Activated T-helper 1 cell treated with anti-CD3 and anti-CD28 coated beads, Interleukin-2, amount 50 U/mL, for 16 hours (primary cell): ENCODE measurements at places on chromosomes 2 and 18.

GRCh38 chr2:16134436-16135165, 194.3 kb downstream of the MYCN start:
- DNase-seq = no peak

GRCh38 chr2:165886487-165887146, 67.0 kb downstream of the TTC21B start:
- no peak for DNase-seq

GRCh38 chr18:44258576-44258975, 422.1 kb upstream of the SETBP1 start:
- DNase-seq = no peak

DNA sequence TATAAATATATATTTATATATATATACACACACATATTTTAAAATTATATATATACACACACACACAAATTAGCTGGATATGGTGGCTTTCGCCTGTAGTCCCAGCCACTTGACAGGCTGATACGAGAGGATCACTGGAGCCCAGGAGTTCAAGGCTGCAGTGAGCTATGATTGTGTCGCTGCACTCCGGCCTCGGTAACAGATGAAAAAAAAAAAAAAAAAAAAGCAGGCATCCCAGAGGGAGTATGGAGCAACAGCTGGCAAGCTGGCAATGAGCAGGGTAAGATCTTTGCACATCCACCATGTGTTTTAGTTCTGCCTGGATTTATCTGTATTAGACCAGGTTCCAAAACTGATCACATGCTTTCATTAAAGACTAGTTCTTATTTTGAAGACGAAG, 170.1 kb downstream of the MAP2 start:
- no peak for DNase-seq

DNA sequence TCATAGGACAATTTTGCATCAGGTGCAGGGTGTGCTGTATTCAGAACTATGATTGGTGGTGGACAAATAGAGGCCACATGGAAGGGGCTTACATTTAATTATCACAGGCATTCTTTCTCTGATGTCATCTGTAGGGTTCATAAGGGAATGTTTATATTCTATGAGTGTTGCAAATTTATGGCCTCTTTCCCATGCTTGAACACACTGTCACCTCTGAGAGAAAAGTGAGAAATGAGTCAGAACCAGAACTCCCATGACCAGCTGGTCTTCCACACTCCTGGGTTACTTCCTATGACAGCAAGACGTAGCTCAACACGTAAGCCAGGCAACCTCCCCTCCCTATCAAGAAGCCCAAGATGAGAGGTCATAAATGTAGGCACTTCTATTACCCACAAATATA, 310.8 kb downstream of the PIEZO2 start:
- no peak for DNase-seq

DNA sequence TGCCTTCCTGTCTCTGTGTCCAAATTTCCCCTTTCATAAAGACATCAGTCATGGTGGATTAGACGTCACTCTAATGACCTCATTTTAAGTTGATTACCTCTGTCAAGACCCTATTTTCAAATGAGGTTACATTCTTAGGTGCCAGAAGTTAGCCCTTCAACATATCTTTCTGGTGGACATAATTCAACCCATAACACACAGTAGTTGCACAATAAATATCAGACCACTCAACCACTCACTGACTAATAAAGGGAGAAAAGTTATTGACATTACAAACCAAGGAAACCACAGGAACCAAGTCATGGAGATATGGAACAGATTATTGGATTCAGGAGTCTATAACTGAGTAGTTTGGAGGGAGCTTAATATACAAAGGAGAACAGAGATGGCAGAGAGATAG, 377.4 kb upstream of the ACVR2A start:
- no peak for DNase-seq

- no peak for DNase-seq
These were observed 57.8 kb downstream of the FASTKD2 start for GRCh38 chr2:206823178-206823577.

DNA sequence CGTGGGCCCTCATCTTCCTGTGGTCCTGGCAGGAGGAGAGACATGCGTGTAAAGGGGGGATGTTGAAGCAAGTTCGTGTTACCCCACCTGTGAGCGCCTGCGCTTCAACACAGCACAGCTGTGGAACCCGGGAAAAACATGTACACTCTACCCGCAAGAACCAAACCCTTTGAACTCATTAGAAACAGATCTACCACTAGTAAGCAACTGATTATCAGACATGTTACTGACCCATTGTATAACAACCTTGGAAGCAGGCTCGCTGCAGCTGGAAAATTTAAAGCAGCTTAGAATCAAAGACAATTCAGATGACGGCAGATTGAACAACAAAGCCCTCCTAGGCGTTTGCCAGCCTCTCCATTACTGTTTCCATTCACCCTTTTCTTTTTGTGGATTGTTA, 771.7 kb upstream of the SALL3 start:
- no peak for DNase-seq

DNA sequence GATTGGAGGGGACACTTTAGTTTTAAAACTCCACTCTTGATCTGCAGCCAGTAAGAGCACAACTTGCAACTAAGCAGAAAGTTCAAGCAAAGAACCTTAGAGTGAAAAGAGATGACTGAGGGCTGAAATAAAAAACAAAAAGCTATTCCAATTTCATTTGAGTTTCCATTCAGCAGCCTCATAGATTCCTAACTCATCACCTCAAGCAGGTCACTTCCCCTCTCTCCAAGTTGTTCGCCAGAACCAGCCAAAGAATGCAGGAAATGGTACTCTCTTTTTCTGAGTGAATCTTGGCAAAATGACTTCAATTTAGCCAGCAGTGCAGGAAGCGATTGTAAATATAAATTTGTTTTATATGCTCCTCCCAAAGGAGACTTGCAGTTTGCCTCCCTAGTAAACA, 213.3 kb downstream of the SETBP1 start:
- no peak for DNase-seq

- DNase-seq = no peak
These were observed 67.0 kb downstream of the SP3 start for GRCh38 chr2:173898178-173898668.

GRCh38 chr2:221176667-221177066, 395.4 kb downstream of the EPHA4 start:
- no peak for DNase-seq

- DNase-seq = no peak
These were observed 4.1 kb upstream of the CD8A start for GRCh38 chr2:86794861-86795260.

- DNase-seq = no peak
These were observed 74.5 kb downstream of the MEX3C start for GRCh38 chr18:51123046-51123395.

DNA sequence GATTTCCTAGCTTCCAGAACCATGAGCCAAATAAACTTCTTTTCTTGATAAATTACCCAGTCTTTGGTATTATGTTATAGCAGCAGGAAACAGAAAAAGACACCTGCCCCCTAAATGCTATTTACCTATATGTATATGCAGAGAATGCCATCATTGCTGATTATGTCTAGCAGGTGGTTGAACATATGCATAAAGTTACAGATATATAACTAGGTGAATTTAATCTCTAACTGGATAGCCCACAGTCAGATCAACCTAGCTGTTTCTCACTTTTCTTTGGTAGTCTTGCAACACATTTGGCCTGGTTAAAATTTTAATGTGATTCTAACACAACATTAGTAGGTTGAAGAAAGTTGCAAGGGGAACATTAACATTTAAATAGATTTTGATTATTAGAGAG, 7.1 kb upstream of the CERS6 start:
- no peak for DNase-seq

- DNase-seq = no peak
These were observed 392.1 kb upstream of the HS6ST1 start for GRCh38 chr2:128710729-128711128.

GRCh38 chr18:23837591-23837990, 148.3 kb downstream of the LAMA3 start:
- no peak for DNase-seq

GRCh38 chr18:2847317-2848246, 776 bp downstream of the EMILIN2 start:
- DNase-seq = no peak

GRCh38 chr2:30899516-30900054, 92.3 kb upstream of the CAPN13 start:
- no peak for DNase-seq

- no peak for DNase-seq
These were observed 59.3 kb upstream of the CCDC68 start for GRCh38 chr18:55018602-55019001.

GRCh38 chr2:20916604-20917286, 93.8 kb upstream of the LDAH start:
- DNase-seq = no peak

GRCh38 chr2:11515490-11515981, 18.3 kb upstream of the GREB1 start:
- DNase-seq = no peak

GRCh38 chr18:74453016-74453566, 4.0 kb downstream of the DIPK1C start:
- DNase-seq = no peak

GRCh38 chr18:48927286-48928080, 23.3 kb downstream of the SMAD7 start:
- DNase-seq = no peak

GRCh38 chr18:55102501-55102900, 143.2 kb upstream of the CCDC68 start:
- DNase-seq = no peak

- DNase-seq = no peak
These were observed 106.7 kb upstream of the PGAP1 start for GRCh38 chr2:197033222-197033621.

DNA sequence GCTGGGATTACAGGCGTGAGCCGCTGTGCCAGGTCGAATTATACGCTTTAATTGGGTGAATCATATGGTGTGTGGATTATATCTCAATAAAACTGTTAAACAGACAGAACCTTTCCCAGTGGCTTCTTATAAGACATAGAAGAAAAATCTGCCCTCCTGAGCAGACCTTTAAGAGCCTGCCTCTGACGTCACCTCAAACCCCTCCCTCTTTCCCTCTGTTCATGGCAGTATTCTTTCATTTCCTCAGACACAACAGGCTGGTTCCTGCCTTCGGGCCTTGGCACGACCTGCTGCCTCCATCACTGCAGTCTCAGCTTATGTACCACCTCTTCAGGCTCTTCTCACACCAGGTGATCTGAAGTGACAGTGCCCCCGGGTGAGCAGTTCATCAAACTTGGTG, 14.0 kb upstream of the PDIA6 start:
- DNase-seq = no peak

- no peak for DNase-seq
These were observed 87.3 kb downstream of the IKZF2 start for GRCh38 chr2:213064099-213064498.

- DNase-seq = no peak
These were observed 14.5 kb downstream of the CERS6 start for GRCh38 chr2:168470320-168471162.

DNA sequence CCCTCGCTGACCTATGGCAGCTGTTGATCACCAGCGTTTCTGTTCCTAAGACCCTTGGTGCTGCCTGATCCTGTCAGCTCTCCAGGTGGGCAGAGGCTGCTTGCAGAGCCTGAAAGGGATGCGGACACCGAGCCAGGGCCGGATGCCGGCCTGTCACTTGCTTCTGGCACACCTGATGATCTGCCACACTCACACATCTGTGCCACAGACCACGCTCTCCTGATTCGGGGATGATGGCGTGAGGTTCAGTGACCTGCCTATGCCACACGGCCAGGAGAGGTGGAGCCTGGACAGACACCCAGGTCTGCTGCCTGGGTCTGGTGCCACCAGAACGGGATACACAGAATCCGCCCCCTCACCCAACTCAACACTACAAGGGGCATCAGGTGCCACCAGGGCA, 129.4 kb upstream of the GLI2 start:
- DNase-seq = no peak

DNA sequence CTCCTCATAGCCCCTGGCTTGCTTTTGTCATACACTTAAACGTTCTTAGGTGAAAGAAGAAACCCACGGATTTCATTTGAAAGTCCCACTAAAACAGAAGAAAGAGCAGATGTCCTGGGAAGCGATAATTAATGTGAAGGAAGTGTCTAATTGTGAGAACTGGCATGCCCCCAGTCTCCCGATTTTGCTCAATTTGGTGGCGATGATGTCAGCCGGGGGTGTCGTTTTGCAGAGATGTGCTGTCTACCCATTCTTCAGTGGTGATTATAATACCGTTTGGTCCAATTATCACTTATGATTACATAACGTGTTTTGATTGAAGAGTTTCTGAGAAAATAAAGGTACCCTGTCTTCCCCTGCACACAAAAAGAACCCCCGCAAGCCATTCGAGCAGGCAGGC, 103.1 kb downstream of the RTN4 start:
- no peak for DNase-seq

DNA sequence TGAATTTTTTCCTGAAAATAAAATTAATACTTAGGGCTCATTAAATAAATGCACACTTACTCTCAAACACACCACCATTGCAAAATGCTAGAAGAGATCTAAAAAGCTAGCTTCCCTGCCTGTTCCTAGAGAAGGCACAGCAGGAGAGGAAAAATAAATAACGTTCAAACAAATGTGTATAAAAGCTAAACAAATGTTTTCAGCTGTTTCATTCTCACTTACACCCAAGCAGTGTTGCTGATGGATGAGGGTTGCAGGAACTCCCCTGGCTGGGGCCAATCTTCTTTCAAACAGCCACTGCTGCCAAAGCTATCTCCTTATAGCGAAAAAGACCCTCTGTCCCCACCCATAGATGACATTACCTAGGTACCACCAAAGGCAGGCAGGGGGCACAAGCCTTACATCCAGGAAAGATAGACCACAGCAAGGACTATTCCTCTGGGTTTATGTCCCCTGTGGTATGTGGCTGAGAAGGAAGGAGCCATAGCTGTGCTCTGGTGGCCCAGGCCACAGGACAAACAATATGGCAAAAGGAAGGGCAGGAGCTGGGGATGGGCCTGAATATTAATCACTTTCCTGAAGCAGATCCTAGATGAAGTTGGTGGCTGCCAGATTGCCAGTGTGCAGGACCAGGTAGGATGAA, 214.6 kb downstream of the TTC32 start:
- DNase-seq = no peak

DNA sequence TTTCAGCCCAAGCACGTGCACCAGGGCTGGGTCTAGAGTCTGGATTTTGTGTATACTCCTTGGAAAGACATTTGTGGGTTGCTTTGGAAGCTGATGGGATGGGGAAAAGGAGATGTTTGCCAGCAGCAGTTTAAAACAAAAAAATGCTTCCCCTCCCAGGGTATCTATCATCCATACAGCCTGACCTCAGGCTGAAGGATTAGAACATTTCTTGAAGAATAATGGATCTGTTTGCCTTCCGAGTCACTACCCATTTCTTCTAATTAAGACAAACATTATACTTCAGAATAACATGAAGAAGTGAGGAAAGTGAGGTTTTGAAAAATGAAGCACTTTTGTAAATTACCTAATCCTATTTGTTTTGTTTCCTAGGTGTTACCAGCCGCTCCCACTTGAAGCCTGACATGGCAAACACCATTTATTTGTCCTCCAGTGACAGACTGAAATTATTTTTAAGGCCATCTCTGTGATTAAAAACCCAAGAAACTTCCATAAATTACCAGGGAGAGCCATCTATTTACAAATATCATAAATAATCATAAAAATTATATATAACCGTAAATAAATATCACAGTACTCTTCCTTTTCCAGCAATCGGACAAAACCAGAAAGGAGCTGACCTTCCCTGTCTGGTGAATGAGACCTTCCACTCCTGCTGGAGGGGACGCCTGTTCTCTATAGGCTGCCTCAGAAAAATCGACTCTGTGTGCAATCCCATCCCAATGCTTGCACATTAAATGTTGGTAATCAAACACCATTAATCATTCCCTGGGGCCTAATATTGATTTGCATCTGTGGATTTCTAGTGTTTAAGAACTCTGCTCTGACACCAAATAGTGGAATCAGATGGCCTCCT, 106.8 kb downstream of the C1D start:
- no peak for DNase-seq
